ENCODE measurements at places on chromosomes 13 and 19.

DNA sequence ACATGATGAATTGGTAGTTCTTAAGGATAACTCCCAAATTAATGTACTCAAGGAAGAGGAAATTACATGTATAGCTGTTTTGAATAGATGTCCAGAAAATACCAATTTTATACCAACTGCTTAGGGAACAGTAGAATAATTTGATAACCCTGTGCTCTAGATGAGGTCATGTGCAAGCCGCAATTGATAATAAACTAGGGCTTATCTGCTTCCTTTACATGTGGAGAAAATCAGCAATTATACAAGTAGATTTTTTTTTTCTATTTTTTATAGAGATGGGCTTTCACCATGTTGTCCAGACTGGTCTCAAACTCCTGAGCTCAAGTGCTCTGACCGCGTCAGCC, 9.3 kb downstream of the TPT1 start:
- no peak for DNase-seq

- DNase-seq, result no peak
Measured at GRCh38 chr19:27734496-27735220, 1478.3 kb downstream of the UQCRFS1 start.

- no peak for DNase-seq
Measured at GRCh38 chr13:75404726-75405125, 77.2 kb downstream of the TBC1D4 start.

- DNase-seq, result no peak
Measured at GRCh38 chr19:41617941-41618730, 8.7 kb downstream of the CEACAM4 start.

- no peak for DNase-seq
Measured at GRCh38 chr13:21964686-21965085, 293.8 kb downstream of the FGF9 start.

DNA sequence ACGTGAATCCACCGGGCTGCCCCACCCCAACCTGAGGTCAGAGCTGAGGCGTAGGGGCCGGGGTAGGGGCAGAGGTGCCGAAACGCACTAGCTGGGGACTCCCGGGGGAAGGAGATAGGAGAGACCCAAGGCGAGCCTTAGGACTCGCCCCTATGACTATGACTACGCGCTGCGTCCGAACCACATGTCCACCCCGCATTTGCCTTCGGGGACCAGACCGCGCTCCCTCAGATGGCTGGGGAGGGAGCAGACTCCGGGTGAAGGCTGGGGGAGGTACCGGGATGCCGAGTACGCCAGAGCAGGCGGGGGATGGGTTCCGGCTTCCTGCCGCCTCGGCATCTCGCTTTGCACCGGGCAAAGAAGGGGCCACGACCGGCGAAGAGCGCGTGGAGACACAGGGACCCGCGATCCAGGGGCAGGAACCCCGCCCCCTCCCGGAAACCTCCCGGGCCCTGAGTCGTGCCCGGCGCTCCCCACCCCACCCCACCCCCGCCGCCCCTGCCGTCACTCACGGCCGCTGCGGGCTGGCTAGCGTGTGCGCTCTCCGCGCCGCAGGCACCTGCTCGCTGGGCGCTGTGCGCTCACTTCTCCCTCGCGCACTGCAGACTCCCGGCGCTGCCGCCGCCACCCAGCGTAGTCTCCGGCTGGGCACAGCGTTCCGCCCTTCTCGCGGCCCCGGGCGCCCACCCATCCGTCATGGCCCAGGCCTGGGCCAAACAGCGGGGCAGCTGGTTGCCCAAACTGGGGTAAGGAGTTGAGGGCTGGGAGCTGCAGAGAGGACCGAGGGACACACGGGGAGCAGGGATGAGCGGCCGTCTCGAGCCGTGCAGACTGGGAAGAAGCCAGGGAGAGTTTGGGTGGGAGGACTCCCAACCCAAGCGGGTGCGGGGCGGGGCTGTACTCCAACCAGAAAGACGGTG, 622 bp upstream of the VSTM2B start:
- no peak for DNase-seq

- DNase-seq, result no peak
Measured at GRCh38 chr13:20395061-20395916, 130.4 kb downstream of the CRYL1 start.

DNA sequence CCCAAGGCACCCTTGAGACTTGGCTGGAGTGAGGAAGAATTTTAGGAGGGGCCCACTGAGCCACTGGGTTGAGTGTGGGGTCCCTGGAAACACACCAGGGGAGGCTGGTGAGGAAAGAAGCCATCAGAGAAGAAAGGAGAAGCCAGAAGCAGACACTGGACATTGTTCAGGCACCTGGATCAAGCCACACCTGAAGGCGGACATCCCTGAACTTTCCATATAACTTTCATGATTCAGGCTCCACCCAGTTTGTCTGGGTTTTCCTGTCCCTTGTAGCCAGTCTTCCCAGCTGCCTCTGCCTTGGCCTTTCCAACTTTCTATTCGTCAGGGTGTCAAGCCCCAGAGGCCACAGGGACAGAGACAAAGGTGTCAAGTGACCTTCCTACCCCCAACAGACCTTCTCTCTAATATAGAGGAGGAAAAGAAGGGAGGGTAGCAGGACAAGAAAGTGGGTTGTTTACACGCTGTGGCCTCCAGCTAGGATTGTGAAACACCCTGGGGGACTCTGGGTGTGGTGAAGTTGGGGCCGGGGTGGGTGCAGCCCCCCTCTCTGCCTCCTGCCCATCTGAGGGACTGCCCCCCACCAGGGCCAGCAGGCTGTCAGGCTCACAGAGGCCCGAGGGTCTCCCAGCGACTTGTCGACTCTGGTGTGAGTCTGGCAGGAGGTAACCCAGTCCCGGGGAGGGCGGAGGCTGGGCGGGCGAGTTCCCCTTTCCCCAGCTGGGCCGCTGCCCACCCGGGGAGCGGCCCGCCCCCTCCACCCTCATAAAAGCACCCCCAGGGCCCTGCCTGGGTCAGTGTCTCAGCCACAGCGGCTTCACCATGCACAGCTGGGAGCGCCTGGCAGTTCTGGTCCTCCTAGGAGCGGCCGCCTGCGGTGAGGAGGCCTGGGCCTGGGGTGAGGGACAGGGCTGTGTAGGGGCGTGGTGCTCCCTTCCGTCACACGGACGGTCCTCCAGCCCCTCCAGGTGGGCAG, at the start of gene CFD:
TSS of gene CFD (plus strand) at position 797 of the 976 bp plus-strand sequence. CDS start at position 823, 26 bp downstream.
- no peak for DNase-seq

GRCh38 chr19:15563931-15564330, 51.1 kb upstream of the CYP4F8 start:
- no peak for DNase-seq

DNA sequence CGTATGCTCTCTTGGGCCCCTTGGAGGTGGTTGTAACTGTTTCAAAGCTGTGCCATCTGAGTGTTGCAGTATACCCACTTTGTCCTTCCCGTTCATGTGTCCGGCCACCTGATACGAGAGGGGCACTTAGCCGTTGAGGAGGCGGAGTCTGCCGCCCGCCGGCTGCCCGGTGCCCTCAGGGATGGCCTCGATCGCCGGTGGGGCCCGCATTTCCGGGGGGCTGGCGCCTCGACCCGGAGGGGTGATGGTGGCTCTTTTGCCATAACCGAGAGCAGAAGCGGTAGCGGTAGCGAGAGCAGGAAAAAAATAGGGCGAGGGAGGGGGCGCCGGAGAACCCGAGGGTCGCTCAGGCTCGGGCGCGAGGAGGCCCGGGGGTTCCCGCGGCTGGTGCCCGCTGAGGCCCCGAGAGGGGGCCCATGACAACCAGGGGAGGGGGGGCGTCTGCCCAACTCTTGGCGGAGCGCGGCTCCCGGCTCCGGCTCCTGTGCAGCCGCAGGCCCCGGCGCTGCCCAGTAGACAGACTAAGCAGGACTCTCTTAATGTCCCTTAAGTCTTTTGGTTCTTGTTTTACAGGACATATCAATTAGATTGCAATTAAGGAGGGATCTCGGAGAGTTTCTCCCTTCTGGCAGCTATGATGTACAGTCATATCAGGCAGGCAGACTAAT, 342.7 kb upstream of the SGCG start:
- no peak for DNase-seq

GRCh38 chr13:114071410-114071809, 61.0 kb downstream of the RASA3 start:
- DNase-seq, result no peak

- DNase-seq, result peak; percentile 82
Measured at GRCh38 chr19:12639901-12640613, 26.5 kb downstream of the MAN2B1 start.

GRCh38 chr19:38443458-38443999, 10.0 kb downstream of the RYR1 start:
- no peak for DNase-seq

DNA sequence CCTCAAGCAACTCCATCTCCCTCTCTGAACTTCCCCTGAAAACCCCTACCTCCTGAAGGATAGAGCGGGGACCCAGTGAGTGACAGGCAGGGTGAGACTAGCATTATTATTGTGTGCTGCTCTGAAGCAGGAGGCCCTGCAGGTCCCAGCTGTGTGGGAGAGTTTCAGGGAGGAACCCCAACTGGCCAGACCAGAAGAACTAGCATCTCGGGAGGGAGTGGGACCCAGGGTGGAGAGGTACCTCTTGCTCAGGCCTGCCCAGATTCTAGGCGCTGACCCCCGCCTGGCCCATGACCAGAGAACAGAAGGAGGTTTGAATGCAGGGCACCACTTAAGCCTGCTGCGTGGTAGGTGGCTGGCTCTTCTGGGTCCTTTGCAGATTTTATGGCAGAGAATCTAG, 5.7 kb upstream of the LYPD3 start:
- DNase-seq, result no peak

- no peak for DNase-seq
Measured at GRCh38 chr13:114126789-114127472, 5.5 kb downstream of the RASA3 start.

- no peak for DNase-seq
Measured at GRCh38 chr19:20334760-20335159, 167.7 kb downstream of the ZNF486 start.

DNA sequence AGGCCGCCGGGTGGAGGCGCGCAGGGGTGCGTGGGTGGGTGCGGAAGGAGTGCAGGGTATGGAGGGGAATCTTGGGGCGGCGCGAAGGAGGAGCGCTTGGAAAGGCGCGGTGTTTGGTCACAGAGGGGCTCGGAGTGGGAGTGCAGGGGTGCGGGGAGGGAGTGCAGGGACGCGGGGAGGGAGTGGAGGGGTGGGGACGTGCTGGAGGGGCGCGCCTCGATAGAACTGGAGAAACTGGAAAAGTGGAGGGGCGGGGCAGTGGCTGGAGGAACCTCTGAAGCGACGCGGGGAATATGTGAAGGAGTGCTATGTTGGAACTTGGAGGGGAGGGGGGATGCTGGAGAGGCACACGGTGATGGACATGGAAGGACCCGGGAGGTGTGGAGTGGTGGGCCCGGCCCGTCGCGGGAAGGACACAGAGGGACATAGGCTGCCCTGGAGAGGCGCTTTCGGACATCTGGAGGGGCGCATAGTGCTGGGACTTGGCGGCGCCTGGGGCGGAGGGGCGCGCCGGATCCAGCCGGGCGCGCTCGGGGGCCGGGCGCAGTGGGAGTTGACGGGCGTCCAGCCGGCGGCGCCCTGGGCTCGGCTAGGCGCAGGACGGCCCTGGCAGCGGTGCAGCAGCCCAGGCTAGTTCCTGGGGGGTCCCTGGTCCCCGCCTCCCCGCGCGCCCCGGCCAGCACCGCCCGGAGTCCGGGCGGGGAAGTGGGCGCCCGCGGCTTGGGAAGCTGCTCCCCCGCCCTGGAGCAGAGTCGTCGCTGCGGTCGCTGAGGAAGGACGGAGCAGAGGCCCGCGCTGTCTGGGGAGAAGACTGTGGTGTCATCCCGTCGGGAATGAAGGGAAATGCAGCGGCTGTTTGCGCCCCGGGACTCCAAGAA, 20.8 kb upstream of the SGCG start:
- no peak for DNase-seq

DNA sequence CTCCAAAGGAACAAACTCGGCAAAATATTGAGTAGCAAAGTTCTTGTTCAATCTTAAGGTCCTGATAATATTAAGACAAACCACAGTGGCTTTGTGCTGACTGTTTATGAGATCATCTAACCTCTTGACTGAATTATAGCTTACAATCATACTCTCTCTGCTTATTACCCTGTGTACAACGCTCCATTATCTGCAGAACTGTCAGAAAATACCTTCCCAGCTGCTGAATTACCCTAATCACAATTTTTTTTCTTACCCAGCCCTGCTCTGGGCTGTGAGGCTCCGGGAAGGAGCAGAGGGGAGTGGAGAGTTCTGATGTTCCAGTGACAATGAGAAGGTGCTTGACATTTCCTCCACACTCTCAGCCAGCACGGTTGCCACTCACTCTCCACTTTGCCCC, 64.8 kb downstream of the DCT start:
- no peak for DNase-seq

DNA sequence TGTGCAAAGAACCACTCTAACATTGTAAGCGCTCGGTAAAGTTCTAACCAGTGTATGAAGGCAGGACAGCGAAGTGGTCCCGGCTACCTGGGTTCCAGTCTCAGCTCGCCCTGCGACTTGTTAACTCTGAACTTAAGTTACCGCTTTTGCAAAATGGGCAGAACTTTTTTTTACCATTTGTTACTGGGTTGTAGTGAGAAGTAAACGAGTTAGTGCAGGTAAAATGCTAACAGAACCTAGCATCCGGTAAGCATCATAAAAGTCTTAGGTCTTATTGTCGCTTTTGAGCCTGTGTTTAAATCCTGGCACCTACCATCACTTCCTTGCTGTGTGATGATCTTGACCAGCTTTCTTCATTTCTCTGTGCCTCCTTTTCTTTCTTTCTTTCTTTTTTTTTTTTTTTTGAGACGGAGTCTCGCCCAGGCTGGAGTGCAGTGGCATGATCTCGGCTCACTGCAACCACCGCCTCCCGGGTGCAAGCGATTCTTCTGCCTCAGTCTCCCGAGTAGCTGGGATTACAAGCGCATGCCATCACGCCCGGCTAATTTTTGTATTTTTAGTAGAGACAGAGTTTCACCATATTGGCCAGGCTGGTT, 734 bp upstream of the TRMT1 start:
- DNase-seq, result no peak

DNA sequence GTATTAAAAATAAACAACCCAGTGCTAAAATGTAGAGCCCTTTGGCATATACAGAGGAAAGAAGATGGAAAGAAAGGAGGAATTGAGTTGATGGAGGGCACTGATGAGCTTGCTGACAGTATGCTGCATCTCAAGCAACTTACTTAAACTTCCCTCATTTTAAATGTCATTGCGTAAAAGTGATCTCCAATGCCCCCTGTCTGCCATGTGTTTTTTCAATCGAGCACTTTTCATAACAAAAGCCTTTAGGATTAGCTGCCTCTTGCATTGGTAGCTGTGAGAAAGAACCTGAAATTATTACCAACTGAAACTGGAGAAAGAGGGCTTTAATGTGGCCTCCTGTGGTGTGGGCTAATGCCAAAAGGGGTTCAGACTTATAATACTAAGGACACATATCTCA, 541.6 kb downstream of the SUCLA2 start:
- DNase-seq, result no peak

DNA sequence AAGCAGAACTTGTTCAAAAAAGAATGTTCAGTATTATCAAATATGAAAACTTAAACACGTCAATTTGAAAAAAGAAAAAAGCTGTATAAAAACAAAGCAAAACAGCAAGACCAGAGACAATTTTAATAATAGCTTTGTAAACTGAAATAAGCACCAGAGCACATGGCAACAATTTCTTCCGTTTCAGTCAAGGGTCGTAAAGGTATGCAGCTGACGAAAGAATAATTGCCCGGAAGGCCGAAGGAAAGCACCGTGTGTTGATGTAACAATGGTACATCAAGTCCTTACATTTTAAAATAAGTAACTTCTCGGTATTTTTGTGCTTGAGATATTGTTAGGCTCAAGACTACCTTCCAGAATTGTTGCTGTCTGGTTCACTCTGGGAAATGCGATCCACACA, 1.7 kb downstream of the PROSER1 start:
- no peak for DNase-seq

All from stimulated activated naive CD8-positive, alpha-beta T cell treated with anti-CD3 and anti-CD28 coated beads, Interleukin-15, amount 100 ng/mL, for 72 hours (primary cell).